CD4-positive, alpha-beta T cell treated with Interleukin-15 for 1 hour (primary cell): ENCODE measurements at places on chromosomes 6 and 20.

DNA sequence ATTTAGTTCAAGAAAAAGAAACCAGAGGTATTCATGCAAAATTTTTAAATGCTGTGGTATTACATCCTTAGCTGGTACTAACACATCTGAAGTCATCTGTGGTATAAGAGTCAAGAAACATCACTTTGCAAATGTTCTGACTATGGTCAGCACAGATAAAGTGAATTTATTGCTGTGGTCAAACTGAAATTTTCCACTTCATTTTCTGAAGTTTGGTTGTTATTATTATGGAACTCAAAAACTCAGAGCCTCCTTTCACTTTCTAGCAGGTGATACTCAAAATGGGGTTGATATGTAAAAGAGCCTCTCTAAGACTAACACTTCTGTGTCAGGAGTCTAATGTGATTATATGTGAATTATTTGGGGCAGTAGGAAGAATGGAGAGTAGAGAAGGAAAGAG, 257.8 kb downstream of the RNGTT start:
- DNase-seq = no peak

GRCh38 chr6:71454056-71454455, 165.4 kb downstream of the OGFRL1 start:
- DNase-seq = no peak

- no peak for DNase-seq
Observed at GRCh38 chr6:52454556-52454955, 34.4 kb downstream of the EFHC1 start.

DNA sequence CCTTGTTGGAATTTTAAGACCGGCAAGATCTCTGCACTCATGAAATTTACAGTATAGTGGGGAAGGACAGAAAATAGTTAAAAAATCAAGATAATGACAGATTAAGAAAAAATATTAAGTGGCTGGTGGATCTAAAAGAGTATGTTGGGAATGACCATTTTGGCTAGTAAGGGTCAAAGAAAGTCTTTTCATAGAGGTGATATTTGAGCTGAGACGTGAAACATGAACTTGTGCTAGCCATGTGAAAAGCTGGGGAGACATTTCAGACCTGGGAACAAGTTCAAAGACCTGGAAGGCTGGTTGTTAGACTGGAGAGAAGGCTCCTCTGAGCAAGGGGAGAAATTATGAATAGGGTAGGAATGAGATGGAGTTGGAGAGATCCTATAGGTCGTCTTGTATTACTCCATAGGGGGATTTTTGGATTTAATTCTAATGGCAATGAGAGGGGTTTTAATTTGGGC, 4.7 kb downstream of the BICRAL start:
- no peak for DNase-seq

DNA sequence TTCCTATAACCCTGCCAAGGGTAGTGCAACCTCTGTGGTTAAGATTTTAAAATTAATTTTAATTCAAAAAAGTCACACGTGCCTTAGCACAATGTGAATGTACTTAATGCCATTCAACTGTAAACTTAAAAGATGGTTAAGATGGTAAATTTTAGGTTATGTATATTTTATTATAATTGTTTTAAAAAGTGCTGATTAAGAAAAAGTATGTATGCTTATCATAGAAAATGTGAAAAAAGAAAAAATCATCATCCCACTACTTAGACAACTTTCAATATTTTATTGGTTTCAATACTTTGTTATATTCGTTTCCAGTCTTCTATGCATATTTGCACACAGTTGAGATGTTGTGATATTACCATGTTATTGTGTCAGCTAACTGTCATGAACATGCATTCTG, 18.7 kb downstream of the ARFGEF2 start:
- no peak for DNase-seq

DNA sequence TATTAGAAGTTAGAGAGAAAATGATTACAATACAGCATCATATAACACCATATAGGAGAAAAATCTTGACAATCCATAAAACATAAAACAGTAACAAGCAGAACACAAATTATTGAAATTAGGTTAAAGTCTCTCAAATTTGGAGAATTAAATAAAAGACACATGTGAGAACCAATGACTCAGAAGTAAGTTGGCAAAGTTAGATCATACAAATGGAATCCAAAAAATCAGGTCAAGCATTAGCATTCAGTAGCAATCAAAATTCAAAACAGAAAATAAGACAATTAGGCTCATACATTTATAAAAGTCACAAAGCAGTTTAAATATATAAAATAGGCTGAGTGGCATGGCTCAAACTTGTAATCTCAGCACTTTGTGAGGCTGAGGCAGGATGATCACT, 775.6 kb downstream of the PHF3 start:
- no peak for DNase-seq

GRCh38 chr6:158819977-158820622, 932 bp upstream of the EZR start:
- no peak for DNase-seq

DNA sequence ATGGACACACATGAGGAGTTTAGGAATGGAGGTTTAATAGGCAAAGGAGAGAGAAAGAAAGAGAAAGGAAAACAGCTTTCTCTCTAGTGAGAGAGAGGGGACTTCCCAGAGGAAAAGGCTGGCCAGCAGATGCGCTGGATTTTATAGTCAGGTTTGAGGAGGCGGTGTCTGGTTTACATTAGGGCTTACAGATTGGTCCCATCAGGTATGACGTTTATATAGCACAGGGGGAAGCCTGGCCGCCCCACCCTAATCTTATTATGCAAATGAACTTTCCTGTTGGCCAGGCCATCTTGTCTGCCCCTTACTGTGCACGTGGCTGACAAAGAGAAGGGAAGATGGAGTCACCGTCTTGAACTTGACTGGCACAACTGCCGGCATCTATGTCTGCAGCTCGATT, 86.6 kb upstream of the QKI start:
- DNase-seq = no peak

- DNase-seq = no peak
Observed at GRCh38 chr20:48049641-48050040, 264.4 kb upstream of the SULF2 start.

GRCh38 chr6:106608080-106608668, 21.1 kb downstream of the RTN4IP1 start:
- no peak for DNase-seq

GRCh38 chr20:63553933-63554290, at the start of gene FNDC11:
Gene FNDC11 (plus strand): TSS chr20:63554159. CDS start chr20:63555664, 1,505 bp downstream.
- peak; percentile 74 for DNase-seq

DNA sequence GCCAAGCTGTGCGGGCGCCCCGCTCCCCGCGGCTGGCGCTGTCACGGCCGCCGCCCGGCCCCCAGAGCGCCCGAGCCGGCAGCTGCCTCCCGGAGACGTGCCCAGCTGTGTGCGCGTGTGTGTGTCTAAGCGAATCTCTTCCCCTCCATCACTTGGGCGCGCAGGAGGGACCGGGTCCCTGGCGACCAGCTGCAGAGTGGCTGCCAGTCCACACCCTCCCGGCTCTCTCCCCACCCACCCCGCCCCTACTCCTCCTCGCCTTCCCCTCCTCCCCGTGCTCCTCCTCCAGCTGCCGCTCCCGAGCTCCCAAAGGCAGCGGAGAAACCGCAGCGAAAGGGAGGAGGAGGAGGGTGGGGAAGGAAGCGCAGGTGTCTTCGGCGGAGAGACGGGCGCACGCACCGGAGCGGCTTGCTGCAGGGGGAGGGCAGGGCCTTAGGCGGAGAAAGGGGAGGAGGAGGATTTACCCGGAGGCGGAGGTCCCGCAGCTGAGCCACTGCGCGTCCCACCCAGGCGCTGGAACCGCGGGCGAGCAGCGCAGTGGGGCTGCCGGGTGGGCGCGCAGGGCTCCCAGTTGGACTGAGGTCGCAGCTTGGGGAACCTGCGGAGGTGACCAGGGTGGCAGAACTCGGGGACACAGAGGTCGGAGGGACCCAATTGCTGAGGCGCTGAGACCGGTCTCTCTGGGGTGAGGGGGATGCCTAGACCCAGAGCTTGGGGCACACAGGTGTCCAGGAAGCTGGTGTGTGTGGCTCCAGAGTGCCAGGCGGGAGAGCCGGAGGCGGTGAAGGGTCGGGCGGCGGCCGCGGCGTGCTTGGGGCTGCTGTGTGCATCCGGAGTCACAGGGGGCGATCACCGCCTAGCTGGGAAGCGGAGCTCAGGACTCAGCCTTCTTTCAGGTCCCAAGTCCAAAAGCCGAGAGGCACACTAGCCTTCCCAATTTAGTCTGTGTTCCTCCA, at the start of gene HS3ST5:
HS3ST5 (minus strand) TSS at position 198 of the 956 bp plus-strand sequence. CDS start 280,178 bp downstream, outside the sequence.
- no peak for DNase-seq

- DNase-seq = peak; percentile 66
Observed at GRCh38 chr6:43803783-43804549, 34.0 kb downstream of the VEGFA start.

GRCh38 chr6:5663259-5663658, 343.5 kb downstream of the NRN1 start:
- no peak for DNase-seq

DNA sequence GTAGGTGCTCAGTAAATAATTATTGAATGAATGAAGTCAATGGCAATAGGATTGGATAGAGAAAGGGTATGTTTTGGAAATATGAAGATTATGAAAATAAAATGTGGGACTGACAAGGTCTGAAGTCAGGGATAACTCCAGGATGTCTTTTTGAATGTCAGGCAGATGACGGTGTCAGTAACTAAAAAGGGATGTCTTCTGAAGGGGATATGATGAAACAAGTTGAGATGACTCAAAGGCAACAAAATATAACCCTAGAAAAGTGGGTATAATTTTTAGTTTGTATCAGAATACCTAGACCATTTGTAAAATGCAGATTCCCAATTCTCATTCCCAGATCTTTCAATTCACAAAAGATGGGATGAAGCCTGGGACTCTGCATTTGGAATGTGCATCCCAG, 257.3 kb upstream of the SGK1 start:
- DNase-seq = no peak

GRCh38 chr6:100336876-100337275, 127.8 kb downstream of the SIM1 start:
- DNase-seq = no peak

DNA sequence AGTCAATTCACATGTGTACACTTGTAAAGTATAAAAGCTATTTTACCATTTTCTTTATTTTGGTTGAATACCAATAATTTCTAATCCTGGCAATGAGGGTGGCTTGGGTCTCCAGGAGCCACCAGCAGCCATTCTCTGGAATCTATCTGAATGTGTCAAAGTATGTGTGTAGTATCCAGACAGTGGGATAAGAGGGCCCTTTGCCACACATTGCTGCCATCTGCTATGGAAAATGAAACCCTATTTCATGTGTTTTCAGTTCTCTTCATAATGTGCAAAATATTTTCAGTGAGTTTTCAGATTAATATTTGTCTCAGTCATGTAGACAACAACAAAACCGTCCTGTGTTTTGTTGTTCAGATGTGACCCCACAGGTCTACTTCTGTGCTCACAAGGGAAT, 46.3 kb downstream of the CDYL start:
- no peak for DNase-seq

DNA sequence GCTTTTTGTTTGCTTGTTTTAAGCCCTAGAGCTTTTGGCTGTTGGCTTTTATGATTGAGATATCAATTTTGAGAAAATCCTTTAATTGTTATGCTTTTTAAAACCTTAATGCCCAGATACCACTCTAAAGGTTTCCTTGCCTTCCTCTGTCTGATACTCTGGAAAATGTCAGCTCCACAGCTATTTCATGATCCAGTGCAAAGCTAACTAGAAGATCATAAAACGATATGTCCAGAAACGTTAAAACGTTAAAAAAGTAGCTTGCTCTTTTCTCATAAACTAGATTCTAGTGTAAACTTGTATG, 189.5 kb upstream of the TENT5A start:
- no peak for DNase-seq

GRCh38 chr6:81767163-81767891, 14.8 kb upstream of the TENT5A start:
- DNase-seq = no peak

DNA sequence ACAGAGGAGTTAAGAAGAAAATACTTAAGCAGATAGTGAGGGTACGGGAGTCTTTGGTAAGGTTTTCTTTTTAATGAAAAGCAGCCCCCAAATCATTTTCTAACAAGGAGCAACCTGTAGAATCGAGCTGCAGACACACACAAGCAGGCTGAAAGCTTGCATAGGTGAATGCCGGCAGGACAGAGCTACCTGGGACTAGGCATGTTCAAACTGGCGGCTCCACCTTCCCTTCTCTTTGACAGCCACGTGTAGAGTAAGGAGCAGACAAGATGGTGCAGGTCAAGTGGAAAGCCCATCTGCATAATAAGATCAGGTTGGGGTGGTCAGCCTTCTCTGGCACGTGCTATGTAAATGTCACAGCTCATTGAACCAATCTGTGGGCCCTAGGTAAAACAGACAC, 1292.4 kb downstream of the EPHA7 start:
- no peak for DNase-seq

DNA sequence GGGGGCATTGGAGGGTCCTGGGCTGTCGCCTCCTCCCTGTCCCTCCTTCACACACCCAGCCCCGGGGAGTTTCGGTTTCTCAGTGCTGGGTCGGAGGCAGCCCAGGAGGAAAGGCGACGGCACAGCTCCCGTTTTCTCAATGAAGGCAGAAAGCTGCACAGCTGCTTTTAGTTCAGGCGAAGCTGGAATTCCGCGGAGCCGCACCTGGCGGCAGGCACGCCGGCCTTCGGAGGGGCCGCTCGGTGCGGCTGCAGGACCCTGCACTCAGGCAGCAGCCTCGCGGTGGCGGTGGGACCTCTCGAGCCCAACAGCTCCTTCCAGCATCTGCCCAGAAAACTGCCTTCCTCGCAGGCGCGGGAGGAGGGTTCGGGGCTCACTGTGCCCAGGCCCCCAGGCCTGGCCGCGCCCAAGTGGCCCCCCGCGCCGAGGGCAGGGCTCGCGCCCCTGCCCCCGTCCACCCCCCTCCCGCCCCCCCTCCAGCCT, 4.6 kb downstream of the FOXQ1 start:
- no peak for DNase-seq

GRCh38 chr6:166490671-166491500, 95.6 kb downstream of the RAMACL start:
- no peak for DNase-seq

DNA sequence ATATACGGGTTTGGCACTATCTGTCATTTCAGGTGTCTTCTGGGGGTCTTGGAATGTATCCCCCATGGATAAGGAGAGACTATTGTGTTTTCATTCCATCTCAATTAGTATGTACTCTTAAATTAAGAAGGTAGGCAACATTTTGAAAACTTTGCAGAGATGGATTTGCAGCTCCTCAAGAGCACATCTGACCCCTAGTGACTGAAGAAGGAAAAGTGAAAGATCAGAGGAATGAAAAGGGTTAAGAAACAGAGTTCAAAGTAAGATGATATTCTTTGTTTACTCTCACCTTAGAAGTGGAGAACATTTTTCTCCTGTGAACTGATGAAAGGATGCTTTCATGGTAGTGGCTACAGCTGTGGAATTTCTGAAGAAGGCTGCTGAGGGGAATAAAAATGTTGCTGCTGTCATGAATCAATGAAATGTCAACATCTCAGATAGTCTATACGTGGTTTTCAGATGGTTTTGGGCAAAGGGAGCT, 41.5 kb downstream of the SH3BGRL2 start:
- DNase-seq = no peak

DNA sequence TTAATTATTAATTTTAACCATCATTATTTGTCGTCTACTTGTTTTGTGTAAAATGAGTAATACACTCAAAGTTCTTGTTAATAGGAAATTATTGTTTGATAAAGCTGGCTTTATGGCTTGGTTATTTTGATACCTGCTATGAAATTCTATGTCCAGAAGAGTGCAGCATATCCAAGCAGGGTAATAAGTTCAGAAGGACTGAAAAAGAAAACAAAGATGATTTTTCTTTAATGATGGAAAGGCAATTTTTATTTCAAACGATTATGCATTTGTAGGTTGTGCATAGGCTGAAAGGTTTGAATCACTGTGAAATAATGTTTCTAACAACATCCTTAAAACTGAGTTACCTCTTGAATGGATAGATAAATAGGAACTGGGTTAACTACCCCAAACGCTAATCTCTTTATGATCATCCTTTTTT, 1.4 kb upstream of the MAN1A1 start:
- DNase-seq = no peak

GRCh38 chr20:1809611-1810510, 85.3 kb upstream of the SIRPA start:
- DNase-seq = no peak
